T-cell (primary cell): ENCODE measurements at places on chromosomes 5 and 9.

- H3K36me3 ChIP-seq: no peaks in the 10 kb centered on the region
- DNase-seq: no peak
- no peaks in the 10 kb centered on the region for H3K27me3 ChIP-seq
- H3K4me1 ChIP-seq: no peaks in the 10 kb centered on the region
- H3K4me3 ChIP-seq: no peak overlapping the region
Observed at GRCh38 chr9:75911390-75911789, 20.9 kb downstream of the PCSK5 start.

DNA sequence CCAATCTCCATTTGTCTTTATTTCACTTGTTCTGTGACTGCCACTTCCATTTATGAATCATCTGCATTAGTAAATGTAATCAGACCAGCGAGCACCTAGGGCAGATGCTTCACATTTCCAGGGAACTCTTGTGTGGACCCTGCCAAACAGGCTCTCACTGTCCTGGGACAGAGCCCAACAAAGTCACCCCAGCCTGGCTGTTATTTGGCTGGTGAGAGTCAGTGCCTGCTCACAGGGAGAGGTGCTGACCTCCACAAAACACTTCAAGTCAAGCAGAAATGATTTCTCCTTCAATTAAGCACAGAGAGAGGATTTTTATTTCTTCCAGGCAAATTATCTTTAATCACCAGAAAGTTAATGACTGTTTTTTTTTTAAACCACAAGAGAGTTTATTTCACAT, 568.0 kb downstream of the MTRR start:
- no peaks in the 10 kb centered on the region for H3K36me3 ChIP-seq
- H3K27me3 ChIP-seq: no peaks in the 10 kb centered on the region
- no peaks in the 10 kb centered on the region for H3K4me1 ChIP-seq
- no peak for DNase-seq
- no peak overlapping the region for H3K4me3 ChIP-seq

GRCh38 chr9:89723469-89724100, 118.8 kb downstream of the GADD45G start:
- H3K27ac ChIP-seq: no peak overlapping the region
- H3K27me3 ChIP-seq: peaks cover 8% of the 10 kb centered on the region
- H3K4me3 ChIP-seq: no peak overlapping the region
- H3K36me3 ChIP-seq: no peaks in the 10 kb centered on the region
- DNase-seq: no peak

GRCh38 chr5:122138356-122138755, 9.0 kb downstream of the ZNF474 start:
- no peak overlapping the region for H3K27ac ChIP-seq
- no peak overlapping the region for H3K4me3 ChIP-seq
- H3K36me3 ChIP-seq: no peaks in the 10 kb centered on the region
- peaks cover 5% of the 10 kb centered on the region for H3K4me1 ChIP-seq

GRCh38 chr5:153618307-153618706, 127.8 kb downstream of the GRIA1 start:
- H3K4me3 ChIP-seq: no peak overlapping the region
- no peak for DNase-seq
- no peaks in the 10 kb centered on the region for H3K36me3 ChIP-seq
- H3K27ac ChIP-seq: no peak overlapping the region
- H3K4me1 ChIP-seq: no peaks in the 10 kb centered on the region

DNA sequence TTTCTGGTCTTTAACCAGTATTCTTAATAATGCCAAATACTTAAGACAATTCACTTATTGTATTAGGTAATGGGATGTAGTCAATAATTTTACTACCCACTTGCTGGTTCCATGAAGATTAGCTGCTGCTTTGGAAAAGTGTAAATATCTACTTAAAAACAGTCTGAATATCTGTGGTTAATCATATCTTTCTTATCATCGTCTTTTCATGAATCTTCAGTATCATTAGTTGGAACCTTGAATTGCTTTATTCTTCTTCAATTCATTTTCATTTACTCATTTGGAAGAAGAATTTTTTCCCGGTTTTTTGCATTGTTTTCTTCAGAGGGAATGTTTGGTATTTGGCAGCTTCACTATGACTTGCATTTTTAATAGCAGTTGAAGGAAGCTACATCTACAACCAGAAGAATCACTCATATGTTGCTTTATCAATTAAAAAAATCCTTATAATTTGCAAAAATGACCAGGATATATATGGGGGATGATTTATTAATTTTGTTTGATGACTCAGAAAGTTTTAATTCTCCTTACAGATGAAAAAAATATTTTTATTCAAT, 1398.3 kb upstream of the CDH6 start:
- no peak overlapping the region for H3K27ac ChIP-seq
- no peaks in the 10 kb centered on the region for H3K36me3 ChIP-seq
- H3K4me1 ChIP-seq: no peaks in the 10 kb centered on the region
- no peak for DNase-seq

- H3K36me3 ChIP-seq: no peaks in the 10 kb centered on the region
- no peaks in the 10 kb centered on the region for H3K27me3 ChIP-seq
- no peak for DNase-seq
- H3K27ac ChIP-seq: no peak overlapping the region
- no peaks in the 10 kb centered on the region for H3K4me1 ChIP-seq
Observed at GRCh38 chr5:178683783-178684182, 46.7 kb downstream of the ZNF354A start.

GRCh38 chr9:69657269-69657668, 14.9 kb downstream of the APBA1 start:
- H3K4me3 ChIP-seq: no peak overlapping the region
- H3K27me3 ChIP-seq: no peaks in the 10 kb centered on the region
- H3K4me1 ChIP-seq: no peaks in the 10 kb centered on the region
- H3K27ac ChIP-seq: no peak overlapping the region

- H3K27me3 ChIP-seq: no peaks in the 10 kb centered on the region
- no peaks in the 10 kb centered on the region for H3K36me3 ChIP-seq
- no peak for DNase-seq
- H3K27ac ChIP-seq: no peak overlapping the region
- H3K4me3 ChIP-seq: no peak overlapping the region
Observed at GRCh38 chr5:93431250-93431649, 149.8 kb downstream of the NR2F1-AS1 start.

DNA sequence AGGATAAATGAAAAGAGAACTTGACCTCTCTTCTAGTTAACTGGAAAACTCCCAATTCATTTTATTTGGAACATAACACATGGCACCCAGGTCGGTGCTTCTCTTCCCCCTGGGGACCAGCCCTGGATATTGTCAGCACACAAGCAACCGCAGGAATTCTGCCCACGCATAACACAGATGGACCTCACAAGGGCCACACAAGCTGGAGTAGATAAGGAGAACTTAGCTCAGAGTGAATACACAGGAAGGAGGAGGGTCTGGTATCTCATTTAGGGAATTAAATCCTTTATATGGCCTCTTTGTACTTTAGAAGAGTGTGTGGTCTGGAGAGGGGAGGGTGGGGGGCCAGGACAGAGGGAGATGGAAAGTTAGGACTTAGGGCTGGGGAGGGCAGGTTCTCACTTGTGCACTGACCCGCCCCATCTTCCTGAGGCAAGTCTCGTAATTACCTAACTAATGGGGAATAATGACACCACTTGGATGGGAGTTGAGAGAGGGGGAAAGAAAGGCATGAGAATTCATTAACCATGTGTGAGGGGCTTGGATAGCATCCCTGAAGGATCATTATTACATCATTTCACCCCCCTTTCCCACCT, 341.2 kb upstream of the WWC1 start:
- no peak overlapping the region for H3K4me3 ChIP-seq
- DNase-seq: no peak
- peaks cover 4% of the 10 kb centered on the region for H3K27me3 ChIP-seq
- no peaks in the 10 kb centered on the region for H3K4me1 ChIP-seq

GRCh38 chr9:121500165-121500478, 478 bp upstream of the GGTA1 start:
- no peaks in the 10 kb centered on the region for H3K36me3 ChIP-seq
- DNase-seq: no peak
- H3K27ac ChIP-seq: no peak overlapping the region
- H3K4me1 ChIP-seq: peaks cover 21% of the 10 kb centered on the region
- H3K4me3 ChIP-seq: no peak overlapping the region

- H3K4me1 ChIP-seq: peaks cover 62% of the 10 kb centered on the region
- DNase-seq: no peak
- H3K4me3 ChIP-seq: no peak overlapping the region
- peaks cover 17% of the 10 kb centered on the region for H3K36me3 ChIP-seq
- no peak overlapping the region for H3K27ac ChIP-seq
- H3K27me3 ChIP-seq: no peaks in the 10 kb centered on the region
Observed at GRCh38 chr5:119347574-119347973, 8.2 kb upstream of the TNFAIP8 start.

DNA sequence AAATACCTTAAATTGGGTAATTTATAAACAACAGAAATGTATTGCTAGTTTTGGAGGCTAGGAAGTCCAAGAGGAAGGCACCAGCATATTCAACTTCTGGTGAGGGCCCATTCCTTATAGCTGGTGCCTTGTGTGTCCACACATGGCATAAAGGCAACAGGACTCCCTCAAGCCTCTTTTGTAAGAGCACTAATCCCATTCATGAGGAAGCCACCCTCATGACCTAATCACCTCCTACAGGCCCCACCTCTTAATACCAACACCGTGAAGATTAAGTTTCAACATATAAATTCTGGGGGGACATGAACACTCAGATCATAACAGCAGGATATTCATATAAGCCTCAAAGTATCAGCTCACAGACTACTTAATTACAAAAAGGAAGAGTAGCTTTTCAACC, 4.0 kb upstream of the PLAC8L1 start:
- no peaks in the 10 kb centered on the region for H3K4me1 ChIP-seq
- H3K27me3 ChIP-seq: no peaks in the 10 kb centered on the region
- peaks cover 16% of the 10 kb centered on the region for H3K36me3 ChIP-seq
- H3K27ac ChIP-seq: no peak overlapping the region

DNA sequence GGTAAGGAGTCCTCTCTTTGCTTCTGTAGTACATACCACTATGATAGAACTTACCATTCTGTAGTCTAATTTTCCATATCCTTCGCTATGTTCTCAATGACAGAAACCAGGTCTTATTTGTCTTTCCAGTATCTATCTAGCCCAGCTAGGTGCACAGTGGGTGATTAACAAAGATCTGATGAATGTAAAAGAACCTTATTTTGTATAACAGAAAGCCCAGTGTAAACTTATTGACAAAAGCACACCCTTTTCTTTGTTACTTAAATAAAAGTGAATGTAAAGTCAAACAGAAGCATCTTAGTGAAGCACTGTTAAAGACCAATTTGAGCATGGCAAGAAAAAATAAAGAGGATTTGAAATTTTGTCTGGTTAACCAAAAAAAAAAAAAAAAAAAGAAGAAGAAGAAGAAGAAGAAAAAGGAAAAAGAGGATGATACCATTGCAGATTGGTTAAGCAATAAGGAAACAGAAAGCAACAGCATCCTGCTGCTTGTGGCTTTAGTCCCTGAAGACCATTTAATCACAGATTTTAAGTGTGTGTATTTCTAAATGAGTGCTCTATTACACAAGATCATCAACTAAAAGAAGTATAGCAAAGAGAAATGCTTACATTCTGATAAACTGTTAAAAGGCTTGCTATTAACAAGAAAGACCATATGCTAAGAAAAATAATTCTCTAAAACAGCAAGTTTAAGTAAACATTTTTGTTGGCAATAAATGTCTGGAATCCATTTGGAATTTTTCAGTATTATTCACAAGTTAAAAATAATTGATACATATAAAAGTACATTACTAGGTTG, 21.2 kb downstream of the MEGF9 start:
- H3K4me3 ChIP-seq: no peak overlapping the region
- DNase-seq: no peak
- H3K27ac ChIP-seq: no peak overlapping the region

DNA sequence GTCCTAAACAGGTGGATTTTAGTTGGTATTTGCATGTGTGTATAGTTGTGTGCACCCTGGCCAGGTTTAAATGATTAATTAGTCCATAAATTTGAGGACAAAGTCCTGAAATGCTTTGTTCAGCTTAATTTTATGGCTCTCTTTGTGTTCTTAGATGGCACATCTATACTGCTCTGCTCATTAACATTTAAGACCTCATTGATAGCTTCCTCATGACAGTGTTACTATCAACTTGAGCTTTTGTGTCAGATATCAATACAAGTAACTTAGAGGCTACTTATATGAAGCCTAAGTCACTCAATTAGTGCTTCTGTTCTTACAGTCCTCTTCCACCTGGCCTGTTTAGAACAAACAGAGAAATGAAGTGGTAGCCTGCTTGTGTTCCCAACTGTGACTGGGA, 240.9 kb downstream of the TRPM3 start:
- H3K4me1 ChIP-seq: no peaks in the 10 kb centered on the region
- DNase-seq: no peak
- H3K27me3 ChIP-seq: no peaks in the 10 kb centered on the region
- no peaks in the 10 kb centered on the region for H3K36me3 ChIP-seq
- H3K4me3 ChIP-seq: no peak overlapping the region

GRCh38 chr5:8062521-8062920, 193.6 kb downstream of the MTRR start:
- H3K36me3 ChIP-seq: no peaks in the 10 kb centered on the region
- no peak overlapping the region for H3K4me3 ChIP-seq
- H3K4me1 ChIP-seq: no peaks in the 10 kb centered on the region
- H3K27ac ChIP-seq: no peak overlapping the region
- no peak for DNase-seq

DNA sequence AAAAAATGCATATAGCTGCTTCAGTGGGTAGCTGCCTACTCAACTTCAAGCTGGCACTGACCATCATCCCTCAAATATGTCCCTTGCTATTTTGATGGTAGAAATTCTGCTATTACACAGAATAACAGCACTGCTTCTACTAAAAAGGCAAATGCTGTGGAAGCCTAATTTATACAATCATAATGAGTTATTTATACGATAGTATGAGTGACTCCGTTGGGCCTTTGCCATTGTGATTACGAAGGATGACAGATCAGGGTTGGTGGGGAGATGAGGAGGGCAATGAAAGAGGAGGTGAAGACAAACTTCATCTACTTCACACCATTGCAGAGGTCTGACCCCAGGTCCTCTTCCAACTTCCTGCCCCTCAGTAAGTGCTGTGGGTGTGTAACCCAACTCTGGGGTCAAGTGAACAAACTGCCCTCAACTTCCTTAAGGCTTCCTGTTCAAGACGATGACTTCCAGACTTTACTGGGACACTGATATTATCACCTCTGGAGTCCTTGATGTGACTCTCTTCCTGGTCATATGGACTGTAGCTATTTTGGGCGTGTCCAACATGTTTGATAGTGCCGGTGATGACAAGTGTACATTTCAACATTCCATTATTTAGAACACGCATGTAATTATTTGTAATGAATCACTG, 74.1 kb upstream of the RPS23 start:
- H3K27me3 ChIP-seq: no peaks in the 10 kb centered on the region
- DNase-seq: no peak
- H3K4me1 ChIP-seq: peaks cover 4% of the 10 kb centered on the region
- no peak overlapping the region for H3K4me3 ChIP-seq
- no peaks in the 10 kb centered on the region for H3K36me3 ChIP-seq
